ENCODE measurements at places on chromosomes 6 and 20. TPM values are rescaled to one million over a fixed set of nuclear protein-coding genes. Genes with fewer than 3 reads are reported as not detected.

DNA sequence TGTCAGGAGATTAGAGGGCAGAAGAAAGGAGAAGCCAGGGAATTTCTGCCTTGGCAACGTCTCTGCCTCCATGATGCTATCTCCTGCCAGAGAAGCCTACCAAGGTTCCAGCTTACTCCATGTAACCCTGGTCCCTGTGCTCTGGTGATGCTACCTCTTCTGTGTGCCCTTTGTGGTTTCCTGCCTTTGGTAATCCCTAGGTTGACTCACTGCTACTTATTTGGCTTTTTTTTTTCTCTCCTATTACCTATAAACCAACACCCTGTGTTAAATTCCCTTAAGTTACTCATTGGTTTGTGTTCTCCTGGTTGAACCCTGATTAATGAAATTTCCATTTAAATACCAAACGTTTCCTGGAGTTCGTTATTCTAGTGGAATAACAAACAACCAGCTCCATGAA is 527.8 kb upstream of the FLRT3 start:
- no peak for DNase-seq

GRCh38 chr6:114304304-114304887 is 38.4 kb downstream of the HS3ST5 start:
- no peak for DNase-seq

GRCh38 chr6:25302151-25302550 is 23.0 kb downstream of the CARMIL1 start:
- no peak for DNase-seq

DNA sequence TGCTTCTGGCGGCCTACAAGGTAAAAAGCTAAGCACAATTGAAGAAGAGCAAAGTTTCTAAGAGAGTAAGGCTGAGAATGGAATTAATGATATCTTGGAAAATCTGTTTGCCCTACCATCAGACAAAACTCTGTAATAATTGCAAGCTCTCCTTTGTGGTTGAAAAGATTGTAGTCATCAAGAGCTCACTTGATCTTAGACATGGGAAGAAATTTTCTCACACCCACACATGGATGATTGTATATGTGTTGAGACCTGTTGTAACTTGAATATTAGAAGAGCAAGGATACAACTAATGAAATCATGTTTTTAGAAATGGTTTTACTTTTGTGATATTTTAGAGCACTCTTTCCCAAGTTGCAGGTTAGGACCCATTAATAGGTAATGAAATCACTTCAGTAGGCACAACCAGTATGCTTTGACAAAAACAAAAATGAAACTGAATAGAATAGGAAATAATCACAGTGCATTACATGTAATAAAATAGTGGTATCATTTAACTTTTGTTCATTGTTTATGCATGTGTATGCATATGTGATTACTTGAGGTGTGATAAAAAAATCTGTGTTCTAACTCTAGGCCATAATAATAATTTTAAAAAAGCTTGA is 14.0 kb downstream of the DCBLD1 start:
- DNase-seq: no peak

GRCh38 chr6:6006006-6006427 is 708 bp downstream of the NRN1 start:
- DNase-seq: peak; percentile 75

DNA sequence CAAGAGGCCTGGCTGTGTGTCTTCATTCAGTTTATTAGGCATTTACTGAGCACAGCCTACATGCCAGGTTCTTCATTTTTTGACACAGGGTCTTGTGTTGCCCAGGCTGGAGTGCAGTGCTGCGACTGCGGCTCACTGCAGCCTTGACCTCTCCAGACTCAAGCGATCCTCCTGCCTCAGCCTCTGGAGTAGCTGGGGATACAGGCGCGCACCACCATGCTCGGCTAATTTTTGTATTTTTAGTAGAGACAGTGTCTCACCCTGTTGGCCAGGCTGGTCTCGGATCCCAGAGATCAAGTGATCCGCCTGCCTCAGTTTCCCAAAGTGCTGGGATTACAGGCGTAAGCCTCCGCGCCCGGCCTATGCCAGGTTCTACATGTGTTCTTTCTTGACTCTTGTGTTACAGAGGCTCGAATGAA is 601 bp upstream of the ATRN start:
- DNase-seq: no peak

Gene FAM83B
- total RNA-seq: under 0.01 TPM

DNA sequence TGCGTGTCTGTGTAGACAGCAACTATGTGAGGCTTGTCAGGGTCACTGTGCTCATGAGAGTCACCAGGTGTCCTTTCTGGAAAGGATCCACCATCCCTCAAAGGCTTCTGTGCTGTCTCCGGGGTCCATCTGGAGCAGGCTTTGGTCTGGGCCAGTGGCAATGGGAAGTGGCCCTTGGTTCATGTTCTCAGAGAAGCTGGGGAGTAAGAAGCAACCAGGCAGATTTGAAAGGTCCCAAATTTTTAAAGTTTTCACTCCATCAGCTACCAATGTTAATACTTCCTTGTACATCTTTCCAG is 68.2 kb downstream of the GCNT2 start:
- DNase-seq: no peak

DNA sequence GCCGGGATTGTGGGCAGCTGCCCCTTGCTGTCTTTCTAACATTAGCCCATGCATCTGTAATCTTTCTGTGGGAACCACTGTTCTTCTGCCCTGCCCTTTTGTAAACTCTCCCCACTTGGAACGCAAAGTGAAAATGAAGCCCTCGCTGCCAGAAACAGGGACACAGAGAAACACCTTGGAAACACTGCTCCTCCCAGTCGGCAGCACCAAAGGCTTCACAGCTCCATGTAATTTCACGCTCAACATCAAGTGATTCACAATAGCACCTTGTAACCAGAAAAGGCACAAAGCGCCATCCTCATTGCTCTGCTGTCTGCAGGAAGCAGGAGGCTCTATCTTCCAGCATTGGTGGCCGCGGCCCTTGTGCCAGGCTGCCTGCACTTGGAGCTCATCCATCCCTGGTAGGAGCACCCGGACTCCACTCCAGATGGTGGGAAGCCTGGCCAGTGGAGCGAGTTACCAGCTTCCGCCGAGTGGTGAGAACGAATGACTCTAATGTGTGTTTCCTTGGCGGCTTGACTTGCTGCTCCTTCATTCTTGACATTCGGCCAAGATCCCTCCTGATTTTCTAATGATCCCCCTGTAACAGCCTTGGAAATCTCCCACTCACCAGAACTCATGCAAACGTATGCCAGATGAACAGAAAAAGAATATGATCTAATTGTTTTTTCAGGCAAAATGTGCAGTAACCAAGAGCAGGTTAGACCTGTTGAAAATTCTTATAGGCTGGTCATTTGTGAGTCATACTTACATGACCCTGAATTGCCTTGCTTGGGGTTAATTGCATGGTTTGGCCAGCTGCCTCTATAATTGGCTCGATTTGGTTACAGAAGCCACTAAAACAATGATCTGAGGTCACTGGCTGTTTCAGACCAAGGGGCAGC is 169.1 kb upstream of the CDYL start:
- no peak for DNase-seq

Gene NNAT
- not detected for total RNA-seq

DNA sequence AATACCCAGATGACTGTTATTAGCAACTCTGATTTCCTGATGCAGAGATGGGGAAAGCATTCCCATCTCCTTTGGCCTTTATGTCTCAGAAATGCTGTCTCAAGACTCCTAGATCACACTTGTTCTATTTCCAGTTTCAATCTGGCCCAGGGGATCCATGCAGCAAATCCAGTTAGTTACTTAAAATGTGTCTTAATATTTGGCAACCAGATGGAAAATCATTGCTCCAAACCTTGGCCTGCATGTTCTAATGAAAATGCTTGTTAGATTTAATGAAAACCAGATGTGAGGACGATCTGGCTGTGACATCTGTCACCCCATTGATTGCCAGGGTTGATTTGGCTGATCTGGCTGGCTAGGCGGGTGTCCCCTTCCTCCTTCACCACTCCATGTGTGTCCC is 125.2 kb downstream of the TSHZ2 start:
- no peak for DNase-seq

DNA sequence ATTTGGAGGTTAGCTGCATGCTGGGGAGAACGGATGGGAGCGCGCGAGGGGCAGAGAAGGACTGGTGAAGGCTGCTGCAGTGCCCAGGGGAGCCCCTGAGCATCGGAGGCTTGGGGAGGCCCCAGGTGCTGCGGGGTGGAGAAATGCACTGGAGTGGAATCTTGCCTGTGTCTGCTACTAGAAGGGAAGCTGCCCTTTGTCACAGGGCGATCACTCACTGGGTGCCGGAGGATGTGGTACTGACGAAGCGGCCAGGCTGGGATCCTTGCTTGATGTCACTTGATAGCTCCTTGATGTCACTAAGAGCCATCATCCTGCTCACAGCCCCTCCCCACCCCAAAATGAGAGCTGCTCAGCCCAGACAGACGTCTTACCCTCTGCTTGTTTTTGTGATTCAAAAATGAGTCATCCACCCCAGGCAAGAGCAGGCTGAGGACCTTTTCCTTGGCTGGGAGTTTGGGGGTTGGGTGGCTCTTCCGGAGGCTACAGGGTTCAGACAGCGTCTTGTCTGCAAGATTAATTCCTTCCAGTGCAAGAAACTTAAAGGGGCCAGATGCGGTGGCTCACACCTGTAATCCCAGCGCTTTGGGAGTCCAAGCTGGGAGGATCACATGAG is 62.6 kb upstream of the PMEPA1 start:
- DNase-seq: peak; percentile 90

DNA sequence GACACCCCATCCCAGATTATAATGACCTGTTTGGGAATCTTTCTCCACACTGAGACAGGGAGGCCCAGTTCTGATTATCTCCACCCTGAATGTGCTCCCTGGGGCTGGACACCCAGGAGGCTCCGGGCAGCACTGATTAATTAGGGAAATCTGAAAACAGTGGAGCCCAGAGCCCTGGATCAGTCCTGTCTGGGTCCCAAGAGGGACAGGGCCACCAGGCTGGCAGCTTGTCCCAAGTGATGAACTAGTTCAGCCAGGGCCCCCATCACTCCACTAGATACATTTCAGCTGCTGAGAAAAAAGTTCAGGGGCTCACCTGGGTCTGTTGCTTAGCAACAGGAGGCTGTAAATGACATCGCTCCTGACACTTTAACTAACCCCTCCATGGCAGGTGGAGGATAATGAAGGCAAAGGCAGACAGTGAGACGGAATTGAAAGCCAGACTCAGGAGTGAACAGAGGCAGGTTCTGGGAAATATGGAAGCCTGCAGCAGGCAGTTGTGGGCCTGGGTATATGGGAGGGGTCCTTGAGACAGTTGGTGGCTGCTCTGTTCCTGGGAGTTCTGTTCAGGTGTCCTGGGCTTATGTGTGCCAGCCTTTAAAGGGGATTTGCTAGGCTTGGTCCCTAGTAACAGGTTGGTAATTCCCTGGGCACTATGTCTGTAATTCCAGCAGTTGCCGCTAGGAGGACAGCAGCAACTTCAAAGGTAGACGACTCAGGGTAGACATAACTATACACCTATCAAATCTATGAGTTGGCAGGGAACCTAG is 78.3 kb upstream of the CTNNBL1 start:
- DNase-seq: no peak

GRCh38 chr20:2297357-2297728 is 1.5 kb downstream of the TGM3 start:
- DNase-seq: no peak

DNA sequence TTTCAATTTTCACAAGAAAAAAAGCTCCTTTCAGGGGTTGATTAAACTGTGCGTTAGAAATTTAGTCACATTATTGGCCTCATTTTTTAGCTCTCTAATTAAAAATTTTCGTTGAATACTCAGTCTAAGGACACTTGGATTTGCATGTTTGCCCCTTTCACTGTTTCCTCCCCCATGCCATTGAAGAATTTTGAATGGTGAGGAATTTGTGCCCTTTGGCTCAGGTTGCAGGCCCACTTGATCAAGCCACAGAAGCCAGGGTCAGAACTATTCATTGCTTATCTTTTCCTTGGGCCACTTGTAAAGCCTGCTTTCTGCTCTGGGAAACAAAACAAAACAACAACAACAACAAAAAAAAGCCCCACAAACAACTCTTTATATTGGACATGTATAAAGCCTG is 12.2 kb downstream of the LIN28B start:
- no peak for DNase-seq

DNA sequence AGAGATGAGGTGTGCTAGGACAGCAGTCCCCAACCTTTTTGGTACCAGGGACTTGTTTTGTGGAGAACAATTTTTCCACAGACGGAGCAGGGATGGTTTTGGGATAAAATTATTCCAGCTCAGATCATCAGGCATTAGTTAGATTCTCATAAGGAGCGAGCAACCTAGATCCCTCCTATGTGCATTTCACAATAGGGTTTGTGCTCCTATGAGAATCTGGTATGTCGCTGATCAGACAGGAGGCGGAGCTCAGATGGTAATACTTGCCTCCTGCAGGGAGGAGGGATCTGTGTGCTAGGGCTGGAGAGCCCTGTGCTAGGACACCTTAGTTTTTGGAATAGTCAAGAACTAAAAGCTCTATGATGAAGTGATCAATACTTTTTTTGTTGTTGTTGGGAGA is 2.5 kb downstream of the SMIM13 start:
- peak; percentile 87 for DNase-seq

- DNase-seq: no peak
Observed at GRCh38 chr20:57728762-57729161, 18.9 kb upstream of the PMEPA1 start.

DNA sequence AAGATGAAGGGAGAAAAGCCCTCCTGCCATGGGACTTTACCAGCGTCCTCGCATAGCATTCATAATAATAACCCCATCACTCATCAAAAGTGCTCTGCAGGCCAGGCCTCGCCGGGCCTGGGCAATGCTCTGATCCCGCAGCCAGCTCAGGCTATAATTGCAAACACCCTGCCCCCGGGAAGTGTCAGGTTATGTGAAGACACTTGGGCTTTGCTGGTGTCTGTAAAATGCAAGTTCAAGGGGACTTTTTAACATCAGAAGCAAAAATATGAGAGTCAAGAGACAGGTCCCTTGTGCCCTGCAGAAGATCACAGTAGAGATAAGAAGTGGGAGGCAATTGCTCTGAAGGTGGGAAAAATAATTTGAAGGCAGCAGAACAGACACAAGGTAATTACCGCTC is 381.0 kb downstream of the MAFB start:
- DNase-seq: peak; percentile 49

DNA sequence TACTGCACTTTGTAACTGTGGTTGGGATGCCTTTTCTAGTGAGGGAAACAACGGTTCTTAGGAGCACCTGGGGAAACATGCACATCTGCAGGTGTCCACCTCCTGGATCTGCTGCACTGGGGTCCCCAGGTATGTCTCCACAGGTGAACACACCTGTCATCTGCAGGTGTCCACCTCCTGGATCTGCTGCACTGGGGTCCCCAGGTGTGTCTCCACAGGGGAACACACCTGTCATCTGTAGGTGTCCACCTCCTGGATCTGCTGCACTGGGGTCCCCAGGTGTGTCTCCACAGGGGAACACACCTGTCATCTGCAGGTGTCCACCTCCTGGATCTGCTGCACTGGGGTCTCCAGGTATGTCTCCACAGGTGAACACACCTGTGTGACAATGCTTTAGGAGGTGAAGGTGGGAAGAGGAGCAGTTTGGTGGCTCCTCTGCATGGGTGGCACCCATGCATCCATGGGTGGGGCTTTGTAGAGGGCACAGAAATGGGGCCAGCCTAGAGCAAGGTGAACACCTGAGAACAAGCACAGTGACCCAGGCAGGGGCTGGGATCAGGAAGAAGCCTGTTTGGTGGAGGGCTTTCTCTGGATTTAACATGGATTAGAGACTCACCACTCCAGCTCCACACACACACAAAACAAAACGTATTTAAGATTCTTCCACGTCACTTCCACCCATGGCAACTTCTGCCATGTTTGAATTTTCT is 206.0 kb upstream of the CDH4 start:
- DNase-seq: no peak

Measured in osteoblast (primary cell).